ENCODE measurements at places on chromosomes 3 and 15.

GRCh38 chr3:139328356-139328755, 15.5 kb upstream of the MRPS22 start:
- no peak for DNase-seq

DNA sequence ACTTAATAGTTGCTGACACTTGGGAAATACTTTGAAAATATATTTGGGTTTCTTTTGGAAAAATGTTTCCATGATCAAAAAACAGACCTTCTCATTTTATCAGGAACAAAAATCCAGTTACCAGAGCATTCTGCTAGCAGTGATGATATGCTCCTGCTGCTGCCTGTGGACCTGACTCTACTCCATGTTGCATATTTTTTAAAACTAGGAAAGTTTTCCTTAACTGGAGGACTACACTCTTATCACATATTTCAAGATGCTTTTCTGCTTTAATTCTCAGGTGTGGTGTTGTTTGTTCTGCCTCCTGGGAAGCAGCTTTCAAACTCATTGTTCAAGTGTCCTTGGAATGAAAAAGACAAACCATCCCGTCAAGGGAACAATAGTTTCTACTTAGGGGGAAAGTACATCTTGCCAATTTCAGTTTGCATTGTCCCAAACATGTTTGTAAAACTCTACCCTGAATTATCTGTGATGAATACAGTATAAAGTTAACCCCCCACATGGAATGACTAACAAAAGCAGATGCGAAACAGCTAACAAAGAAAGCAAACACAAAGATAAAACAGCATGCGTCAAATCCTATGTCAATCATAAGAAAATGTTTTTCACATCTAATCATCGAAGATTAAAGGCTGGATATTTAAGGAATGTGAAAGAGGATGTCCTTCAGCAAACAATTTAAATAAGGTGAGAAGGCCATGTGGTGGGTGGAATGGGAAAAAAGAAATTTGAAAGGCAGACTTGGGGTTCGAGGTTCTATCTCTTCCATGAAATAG, 40.1 kb upstream of the PSMD6 start:
- no peak for DNase-seq

DNA sequence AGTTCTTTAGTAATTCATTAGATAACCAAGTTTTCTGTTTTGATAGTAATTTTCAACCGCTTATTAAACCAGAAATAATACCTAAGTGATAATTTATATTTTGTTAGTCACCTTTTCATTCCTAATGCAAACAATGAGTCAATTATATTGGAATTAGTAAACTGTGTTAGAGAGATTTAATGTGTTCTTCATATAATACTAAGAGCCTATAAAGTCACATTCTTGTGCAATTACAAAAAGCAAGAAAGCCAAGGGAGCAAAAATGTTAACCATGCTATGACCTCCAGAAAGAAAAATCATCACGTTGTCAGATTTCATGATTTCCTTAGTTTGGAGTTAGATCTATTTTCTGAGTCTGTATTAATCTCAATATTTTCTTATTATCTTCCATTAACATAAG, 108.8 kb upstream of the SAMMSON start:
- DNase-seq, result no peak

DNA sequence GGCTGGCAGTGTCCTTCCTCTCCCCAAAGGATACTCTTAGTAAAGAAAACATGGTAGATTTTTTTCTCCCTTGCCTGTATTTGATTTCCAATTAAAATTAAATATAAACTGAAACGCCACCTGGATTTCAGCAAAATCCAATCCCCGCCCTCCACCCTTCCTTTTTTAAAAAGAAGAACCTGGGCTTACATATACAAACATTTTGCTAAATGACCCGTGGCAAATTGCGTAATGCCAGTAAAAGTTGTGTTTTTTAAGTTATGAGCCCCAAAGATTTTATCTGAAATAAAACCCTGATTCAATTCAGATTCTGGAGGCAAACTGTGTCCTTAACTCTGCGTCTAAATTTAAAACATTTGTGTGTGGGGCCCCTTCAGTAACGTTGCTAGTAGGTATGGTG, 403.0 kb downstream of the FOXP1 start:
- no peak for DNase-seq

- peak; percentile 92 for DNase-seq
Measured at GRCh38 chr3:127389420-127389819, 101.6 kb upstream of the PRR20G start.

- peak; percentile 60 for DNase-seq
Measured at GRCh38 chr3:45092132-45093031, 53.8 kb downstream of the CDCP1 start.

DNA sequence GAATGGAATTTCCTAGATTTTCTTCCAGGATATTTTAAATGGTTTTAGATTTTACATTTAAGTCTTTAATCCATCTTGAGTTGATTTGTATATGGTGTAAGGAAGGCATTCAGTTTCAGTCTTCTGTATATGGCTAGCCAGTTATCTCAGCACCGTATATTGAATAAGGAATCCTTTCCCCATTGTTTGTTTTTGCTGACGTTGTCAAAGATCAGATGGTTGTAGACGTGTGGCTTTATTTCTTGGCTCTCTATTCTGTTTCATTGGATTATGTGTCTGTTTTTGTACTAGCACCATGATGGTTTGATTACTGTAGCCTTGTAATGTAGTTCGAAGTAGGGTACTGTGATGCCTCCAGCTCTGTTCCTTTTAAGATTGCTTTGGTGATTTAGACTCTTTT, 325.7 kb upstream of the EPHA6 start:
- DNase-seq, result no peak

GRCh38 chr3:8490079-8490552, 11.5 kb upstream of the LMCD1 start:
- peak; percentile 91 for DNase-seq

DNA sequence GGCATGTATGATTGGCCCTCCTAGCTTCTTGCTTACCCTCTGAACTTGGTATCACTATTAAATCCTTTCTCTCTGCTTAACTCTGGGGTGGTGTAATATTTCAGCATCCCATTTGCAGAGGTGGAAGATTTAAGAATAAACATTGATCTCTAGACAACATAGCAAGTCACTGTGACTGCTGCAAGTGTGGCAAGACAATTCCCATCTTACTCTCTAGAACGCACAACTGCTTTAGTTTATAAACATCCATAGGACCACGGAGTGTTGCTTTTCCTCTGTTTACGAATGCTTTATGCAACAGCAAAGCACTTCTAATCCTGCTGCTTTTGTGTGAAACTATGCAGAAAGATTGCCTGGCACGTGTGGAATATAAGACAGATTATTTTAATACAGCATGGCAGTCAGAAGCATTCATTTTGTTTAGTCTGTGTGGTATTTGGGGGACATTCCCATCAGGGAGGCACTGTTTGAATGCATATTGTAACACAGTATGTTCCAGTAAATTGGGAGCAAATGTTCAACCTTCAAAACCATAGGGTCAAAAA, 338.9 kb upstream of the TMCO5A start:
- DNase-seq, result no peak

DNA sequence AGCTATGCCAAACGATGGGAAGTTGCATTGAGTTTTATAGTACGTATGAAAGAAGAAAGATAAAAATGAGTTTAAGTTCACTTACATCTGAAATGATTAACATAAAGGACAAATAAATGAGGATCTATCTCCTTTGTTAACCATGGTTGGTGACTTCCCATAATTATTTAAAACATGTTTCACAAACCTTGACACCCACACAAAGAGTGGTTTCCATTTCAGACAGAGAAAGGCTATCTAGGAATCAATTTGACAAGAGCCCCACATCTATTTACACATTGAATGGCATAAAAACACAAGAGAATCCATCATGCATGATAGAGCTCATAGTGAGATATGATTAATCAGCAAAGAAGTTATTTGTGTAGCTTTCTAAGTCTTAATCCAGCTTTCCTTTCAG, 14.2 kb upstream of the MTMR10 start:
- DNase-seq, result no peak

DNA sequence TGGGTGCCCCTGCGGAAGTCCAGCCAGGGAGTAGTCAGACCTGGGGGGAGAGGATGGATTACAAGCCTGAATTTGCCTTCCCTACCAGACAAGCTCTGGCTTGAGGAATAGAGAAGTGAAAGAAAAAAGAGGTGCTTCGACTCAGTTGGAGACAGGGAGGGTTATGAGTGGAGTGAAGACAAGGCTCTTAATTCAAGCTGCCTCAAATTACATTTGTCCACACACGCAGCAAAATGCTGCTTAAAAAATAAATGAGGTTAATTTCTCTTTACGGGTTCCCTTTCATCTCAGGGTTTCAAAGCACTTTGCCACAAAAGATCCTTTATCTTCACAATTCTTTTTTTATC, 49.0 kb upstream of the SLC4A7 start:
- DNase-seq, result peak; percentile 62

DNA sequence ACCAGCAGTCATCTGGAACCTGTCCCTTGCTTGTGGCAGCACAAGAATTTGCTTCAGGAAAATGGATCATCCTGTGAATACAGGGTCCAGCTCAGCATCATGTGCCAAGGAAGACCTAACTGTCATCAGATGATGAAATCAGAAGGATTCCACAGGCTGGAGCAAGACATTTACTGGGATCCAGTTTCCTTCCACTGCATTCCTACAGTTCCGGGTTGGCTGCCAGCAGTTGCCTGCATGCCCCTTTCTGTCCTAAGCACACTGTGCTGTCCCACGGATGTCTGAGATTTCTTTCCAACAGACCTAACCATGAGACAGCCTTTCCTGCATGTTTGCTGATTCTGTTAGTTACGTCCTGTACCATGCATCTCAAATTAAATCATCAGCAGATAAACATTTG, 140.7 kb downstream of the IMPG2 start:
- peak; percentile 58 for DNase-seq

- no peak for DNase-seq
Measured at GRCh38 chr15:70186152-70186551, 88.4 kb upstream of the TLE3 start.

DNA sequence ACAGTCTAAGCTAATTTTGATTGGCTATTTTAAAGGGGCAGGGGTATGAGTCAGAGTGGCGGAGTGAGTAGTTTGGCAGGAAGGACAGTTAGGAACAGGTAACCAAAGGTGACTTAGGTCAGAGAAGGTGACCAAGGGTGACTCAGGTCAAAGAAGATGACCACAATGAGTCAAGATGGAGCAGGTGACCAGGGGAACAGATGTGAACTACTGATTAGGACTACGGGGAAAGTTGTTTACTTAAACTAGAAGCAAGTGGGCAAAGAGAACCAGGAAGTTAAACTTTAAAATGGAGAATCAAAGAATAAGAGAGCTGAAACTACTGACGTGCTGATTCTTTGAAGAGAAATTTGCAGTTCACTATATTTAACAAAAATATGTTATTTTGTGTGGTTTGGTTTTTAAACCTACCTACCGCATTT, 14.1 kb upstream of the CA12 start:
- DNase-seq, result no peak

DNA sequence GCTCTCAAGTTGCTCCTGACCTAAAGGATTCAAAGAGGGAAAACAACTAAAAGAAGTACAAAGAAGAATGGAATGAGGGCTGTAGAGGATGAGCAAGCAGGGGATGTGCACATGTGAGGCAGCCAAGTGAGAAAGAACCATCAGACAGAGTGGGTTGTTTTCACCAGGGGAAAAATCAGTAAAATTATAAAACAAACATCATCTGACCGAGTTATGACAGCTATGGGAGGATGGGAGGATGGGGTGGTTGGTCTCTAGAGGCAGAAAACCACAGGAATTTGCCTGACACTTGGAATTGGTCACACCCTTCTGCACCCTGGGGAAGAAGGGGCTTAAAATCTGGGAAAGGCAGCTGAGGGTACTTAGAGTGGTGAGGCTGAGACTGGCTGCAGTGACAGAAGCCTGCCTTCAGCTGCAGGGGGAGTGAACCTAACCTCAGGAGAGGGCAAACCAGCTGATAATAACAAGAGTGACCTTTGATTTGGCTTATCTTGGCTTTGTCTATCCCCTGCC, 10.1 kb downstream of the ARHGAP31 start:
- DNase-seq, result peak; percentile 78

DNA sequence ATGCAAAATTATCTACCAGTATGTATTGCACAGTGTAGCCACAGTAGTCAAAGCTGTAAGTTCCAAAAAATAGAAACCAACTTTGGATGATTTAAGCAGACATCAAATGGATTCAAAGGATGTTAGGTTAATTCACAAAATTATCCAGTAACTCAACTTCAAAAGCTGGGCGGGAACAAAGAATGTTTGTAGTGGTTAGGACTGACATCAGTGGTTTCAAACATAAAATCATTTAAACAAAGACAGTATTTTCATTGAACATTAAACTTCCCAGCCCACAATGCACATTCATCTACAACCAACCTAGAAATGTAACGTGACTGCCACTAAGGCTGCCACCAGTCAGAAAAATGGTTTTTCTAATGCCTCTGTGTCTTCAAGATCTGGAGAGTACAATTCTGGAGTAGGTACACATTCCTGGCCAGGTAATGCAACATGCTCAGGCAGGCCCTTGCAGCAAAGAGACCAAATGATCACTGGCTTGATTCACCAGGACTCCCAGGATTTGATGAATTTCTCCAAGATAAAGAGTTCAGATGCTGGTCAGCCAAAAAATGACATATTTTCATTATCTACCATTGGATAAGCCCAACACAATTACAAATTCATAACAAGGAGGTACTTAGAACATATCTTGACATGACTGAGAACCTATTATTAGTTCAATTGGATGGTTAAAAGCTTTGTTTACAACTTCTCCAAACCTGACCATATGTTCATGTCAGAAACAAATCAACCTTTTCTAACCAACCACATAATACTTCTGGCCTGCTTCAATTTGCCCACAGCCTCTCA, 189.8 kb upstream of the CNTN4 start:
- DNase-seq, result no peak

DNA sequence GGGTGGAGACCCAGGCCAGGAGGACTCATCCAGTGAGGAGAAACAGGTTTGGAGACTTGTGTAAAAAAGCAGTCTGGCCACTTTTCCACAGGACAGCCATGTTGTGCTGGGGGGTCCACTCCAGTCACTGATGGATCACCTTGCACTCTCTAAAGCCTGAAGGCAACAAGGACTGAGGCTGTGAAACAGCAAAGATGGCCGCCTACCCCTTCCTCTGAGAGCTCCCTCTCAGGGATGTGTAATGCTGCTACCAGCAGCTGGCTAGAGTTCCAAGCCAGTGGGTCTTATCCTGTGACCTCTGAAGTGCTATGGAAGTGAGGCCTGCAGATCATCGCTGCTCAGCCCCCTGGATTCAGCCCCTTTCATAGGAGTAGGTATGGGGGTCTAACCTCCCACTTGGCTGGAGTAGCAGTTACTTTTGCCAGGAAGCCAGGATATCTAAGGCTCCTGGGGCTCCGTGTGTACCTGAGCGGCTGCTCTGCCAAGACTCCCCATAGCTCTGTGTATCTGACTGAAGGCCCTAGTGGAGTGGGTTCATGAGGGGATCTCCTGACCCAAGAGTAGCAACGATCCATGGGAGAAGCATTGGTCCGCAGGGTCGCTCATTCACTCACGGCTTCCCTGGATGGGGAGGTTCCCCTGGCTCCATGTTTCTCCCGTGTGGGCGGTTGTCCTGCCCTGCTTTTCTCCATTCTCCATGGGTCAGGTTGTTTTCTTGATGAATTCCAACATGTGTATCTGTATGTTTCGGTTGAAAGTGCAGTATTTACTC, 69.9 kb upstream of the TNFSF10 start:
- DNase-seq, result no peak

GRCh38 chr3:145175626-145176025, 985.4 kb downstream of the PLOD2 start:
- DNase-seq, result no peak
